Non-pigmented ciliary epithelial cell (primary cell): ENCODE measurements at places on chromosomes 3 and 15.

DNA sequence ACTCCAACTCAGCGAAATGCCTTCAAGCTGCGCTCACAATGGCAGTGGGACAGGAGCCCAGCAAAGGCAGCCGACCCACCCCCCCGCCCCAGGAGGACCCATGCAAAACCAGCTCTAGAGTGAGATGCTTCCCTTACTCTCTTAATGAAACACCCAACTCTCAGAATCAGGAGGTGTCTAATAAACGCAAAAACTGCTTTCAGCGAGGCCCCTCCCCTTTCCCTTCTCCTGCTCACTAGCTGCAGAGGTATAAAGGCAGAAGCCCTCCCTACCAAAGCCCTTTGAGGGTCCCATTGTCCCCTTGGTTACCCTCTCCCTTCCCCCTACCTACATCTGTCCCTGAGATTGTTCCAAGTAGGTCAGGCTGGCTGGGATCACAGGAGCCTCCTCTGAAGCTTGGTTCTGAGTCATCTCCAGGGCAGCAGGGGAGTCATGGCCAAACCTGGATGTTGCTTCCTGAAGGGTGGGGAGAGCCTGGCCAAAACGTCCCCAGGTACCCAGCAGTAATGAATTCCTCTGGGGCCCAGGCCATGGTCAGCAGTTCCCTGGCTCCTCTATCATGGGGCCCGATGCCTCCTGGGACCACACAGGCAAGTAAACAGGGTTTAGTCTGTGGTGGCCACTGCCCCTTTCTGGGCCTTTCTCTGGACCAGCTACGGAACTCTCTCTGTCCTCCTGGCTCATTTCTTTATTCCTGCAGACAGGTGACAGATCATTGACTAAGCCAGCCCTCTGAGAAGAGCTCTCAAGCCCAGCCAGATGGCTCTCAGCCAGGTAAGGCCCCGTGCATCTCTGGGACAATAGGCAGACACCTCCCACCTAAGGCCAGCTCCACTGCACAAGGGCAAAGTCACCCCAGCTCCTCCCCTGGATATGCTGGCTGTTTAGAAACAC is 8.6 kb downstream of the KLHL25 start:
- DNase-seq: no peak

DNA sequence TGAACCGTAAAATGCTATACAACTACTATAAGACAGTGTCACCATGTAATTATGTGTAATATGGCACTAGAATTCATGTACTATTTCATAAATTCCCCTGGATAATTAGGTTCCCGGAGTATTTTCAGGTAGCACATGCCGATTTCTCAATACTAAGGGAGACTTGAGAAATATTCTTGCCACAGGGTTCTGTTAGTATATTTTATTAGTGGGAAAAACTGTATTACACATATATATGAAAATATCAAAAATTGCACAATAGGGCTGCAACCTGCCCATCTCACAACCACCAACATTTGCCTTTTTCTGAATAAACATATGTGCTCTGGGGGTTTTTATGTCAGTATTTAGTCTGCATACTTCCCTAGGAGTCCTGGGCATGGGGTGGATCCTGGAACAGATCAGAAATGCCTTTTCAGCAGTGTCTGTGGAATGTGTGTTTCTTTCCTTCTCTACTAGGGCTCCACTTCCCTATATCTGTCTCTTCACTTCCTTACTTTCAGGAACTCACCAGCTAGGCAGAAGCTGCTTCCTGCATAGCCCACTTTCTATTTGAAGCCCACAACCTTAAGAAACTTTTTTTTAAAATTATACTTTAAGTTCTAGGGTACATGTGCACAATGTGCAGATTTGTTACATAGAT is 87.5 kb downstream of the RPL39L start:
- no peak for DNase-seq

GRCh38 chr3:148750296-148750695 is 52.6 kb downstream of the AGTR1 start:
- no peak for DNase-seq

DNA sequence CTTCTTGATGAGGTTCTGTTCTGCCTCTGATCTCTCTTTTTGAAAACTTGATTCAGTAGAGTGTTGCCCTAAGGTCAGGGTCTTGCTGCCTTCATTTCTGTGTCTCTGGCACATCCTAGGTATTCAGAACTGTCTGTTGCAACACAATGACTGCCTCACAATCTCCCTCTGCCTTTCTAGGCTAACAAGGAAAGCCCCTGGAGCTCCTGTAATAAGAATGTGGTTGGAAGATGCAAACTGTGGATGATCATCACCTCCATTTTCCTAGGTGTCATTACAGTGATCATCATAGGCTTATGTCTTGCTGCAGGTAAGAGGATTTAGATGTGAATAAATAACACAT is 7.0 kb downstream of the C3orf52 start:
- no peak for DNase-seq
